Activated CD8-positive, alpha-beta memory T cell treated with anti-CD3 and anti-CD28 coated beads for 1 hour (primary cell): ENCODE measurements at places on chromosomes 16 and 17.
A peak's percentile ranks its signal among the peaks of the same experiment; 100 is the strongest.

DNA sequence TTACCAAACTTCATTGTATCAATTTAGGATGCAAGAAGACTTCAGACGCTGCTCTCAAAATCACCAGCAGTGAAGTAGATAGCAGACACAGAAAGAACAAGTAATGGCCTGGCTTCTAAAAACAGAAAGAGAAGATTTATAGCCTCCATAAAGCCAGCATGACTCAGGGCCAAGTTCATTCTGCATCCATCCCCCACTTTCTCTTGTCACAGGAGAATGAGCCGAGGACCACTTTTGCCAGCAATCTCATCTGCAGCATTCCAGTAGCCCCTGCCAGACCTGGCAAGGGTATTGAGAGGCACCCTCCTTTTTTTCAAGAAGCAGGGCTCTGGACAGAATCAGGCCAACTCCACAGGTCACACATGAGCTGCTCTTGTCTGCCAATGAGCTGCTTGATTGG is 355.4 kb upstream of the SOX9 start:
- no peak for DNase-seq

DNA sequence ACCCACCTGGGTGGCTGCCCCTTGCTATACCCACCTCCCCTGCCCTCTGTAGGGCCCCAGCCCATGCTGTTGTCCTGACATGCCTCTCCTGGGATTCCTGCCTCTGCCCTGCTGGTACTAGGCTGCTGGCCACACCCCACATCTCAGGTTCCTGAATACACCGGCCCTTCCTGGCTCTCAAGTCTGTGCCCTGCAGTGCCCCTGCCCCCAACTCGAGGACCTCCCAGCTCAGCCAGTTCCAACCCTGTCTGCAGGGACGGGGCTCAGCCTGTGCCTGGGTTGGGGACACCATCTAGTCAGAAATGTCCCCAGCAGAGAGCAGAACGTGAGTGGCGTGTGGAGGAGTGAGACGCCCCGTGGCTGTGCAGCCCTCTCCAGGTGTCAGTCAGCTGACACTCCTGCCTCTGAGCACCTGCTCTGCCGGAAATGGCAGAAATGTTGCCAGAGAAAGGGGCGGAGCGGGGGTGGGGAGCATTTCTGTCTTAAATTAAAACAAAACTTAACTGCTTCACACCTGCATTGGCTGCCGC is 28.7 kb downstream of the ACSF3 start:
- peak; percentile 29 for DNase-seq

GRCh38 chr17:37089956-37090355 is 141.2 kb downstream of the AATF start:
- DNase-seq, result peak; percentile 9

DNA sequence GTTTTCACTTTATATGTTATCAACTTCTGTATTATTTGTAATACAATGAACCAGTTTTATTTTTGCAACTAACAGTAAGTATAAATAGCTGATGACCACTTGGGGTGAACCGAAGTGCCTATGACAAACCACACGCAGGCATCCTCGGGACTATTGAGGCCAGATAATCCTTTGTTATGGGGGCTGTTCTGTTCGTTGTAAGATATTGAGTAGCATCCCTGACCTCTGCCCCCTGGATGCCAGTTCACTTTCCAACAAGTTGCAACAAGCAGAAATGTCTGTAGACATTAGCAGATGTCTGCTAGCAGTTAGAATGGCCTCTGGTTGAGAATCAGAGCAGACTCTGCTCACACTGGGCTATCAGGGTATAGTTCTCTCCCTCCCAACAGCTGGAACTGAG is 277.0 kb downstream of the WWOX start:
- DNase-seq, result no peak

DNA sequence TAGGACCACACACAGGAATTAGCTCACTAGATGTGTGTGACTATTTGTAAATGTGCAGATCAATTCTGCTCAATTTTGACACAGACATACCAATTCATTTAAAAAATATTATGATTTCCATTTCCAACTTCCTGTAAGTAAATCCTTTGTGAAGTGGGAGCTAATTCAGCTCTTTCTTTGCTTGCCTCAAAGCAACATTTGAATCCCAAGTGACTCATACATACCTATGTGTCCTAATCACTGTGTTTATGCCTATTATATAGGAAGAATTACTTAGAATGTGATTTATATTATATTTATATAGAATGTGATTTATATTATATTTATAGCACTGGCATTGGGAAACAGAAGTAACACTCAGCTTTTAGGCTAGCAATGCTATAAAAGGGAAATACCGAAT is 195.9 kb upstream of the C17orf78 start:
- DNase-seq, result no peak

DNA sequence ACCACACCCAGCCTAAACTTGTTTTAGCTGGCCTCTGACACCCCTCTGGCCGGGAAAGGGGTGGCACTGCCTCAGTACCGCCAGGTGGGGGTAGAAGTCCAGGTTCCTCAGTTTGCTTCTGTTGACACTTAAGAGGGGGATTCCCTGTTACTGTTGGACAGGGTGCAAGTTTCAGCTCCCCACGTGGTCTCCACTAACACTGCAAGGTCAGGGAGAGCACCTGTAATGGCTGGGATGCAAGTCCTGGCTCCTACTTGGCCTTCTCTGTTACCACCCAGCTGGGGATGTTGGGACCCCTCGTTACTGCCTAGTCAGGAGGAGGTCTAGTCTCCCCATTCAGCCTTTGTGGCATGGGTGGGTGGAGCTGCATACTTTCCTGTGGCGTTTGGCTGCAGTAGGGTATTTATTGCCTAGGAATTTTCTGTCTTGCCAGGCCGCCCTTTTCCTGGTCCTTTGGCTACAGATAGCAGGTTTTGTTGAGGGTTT is 10.6 kb upstream of the MFAP4 start:
- no peak for DNase-seq

DNA sequence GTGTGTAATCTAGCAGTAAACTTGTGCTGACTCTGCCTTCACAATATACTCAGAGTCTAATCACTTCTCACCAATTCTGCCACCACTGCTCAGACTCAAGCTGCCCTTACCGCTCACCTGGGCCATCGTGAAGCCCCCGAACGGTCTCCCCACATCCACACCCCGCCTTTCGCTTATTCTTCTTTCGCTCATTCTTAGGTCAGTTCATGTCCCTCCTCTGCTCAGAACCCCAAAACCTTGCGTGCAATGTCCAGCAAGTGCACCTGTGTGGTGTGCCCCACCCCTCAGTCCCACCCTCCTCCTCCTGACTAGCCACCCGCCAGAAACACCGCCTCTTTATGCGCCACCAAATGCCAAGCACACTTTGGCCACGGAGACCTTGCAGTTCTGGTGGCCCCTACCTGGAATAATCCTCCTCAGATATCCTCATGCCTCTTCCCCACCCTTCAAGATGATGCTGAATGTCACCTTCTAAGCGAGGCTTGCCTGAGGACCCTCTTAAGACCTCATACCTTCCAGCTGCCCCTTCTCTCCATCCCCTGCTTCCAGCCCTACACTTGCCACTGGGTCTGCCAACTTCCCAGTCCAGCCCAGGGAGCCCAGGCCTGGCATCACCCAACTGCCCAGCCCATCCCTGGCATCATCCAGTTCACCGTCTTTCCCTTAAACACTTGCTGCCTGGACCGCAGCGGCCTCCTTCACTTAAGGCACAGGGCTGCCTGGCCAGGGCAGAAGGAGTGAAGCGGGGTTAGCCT is 34.3 kb upstream of the RBFOX3 start:
- DNase-seq, result no peak

- no peak for DNase-seq
Observed at GRCh38 chr17:31745964-31746600, 113.0 kb downstream of the COPRS start.

DNA sequence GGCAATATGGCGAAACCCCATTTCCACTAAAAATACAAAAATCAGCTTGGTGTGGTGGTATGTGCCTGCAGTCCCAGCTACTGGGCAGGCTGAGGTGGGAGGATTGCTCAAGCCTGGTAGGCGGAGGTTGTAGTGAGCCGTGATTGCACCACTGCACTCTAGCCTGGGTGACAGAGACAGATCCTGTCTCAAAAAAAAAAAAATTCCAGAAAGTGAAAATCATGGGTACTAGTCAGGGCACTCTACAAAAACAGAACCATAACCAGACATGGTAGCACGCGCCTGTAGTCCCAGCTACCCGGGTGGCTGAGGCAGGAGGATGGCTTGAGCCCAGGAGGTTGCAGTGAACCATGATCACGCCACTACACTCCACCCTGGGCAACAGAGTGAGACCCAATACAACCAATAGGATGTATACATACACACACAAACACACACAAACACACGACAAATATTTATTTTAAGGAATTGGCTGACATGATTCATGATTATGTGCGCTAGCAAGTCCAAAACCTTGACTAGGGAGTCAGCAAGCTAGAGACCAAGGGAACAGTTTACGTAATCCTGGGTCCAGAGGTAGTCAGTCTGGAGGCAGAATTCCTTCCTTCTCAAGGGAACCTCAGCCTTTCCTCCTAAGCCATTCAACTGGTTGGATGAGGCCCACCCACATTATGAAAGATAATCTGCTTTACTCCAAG is 11.6 kb upstream of the GP1BA start:
- DNase-seq, result no peak

DNA sequence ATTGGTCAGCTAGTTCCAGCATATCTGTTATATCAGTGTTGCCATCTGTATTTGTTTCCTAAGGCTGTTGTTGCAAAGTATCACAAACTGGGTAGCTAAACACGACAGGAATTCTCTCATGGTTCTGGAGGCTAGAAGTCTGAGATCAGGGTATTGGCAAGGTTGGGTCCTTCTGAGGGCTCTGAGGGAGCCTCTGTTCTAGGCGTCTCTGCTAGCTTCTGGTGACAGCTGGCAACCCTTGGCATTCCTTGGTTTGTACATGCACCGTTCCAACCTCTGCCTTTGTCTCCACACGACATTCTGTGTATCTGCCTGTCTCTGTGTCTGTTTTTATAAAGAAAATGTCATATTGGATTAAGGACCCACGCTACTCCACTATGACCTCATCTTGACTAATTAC is 219.9 kb upstream of the NLRP1 start:
- no peak for DNase-seq

DNA sequence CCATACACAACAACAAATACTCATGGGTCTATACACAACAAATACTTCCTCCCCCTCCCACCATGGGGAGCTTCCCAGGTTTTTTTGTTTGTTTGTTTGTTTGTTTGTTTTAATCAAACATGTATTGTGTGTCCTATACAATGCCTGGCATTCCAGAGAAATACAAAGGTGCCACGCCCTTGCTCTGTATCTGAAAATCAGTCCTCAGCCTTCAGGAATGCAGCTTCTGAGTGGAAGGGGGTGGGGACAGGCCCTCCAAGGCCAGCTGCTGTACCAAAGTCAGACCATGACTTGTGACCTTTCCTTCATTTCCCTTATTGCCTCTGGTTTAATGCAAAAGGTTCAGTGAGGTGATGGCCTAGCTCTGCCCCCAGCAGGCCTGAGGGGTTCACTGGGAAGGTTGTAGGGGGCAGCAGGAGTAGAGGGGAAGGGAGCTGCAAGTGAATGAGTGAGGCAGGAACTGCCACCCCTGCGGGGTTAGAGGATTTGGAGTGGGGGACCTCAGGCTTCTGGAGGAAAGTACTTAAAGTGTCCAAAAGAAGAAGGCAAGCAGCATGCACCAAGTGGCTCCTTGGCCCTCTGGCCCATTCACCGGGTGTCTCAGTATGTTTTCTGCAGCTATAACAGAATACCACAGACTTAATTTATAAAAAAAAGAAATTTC is 105.2 kb downstream of the CLEC16A start:
- no peak for DNase-seq

GRCh38 chr17:40251576-40251975 is 32.5 kb downstream of the WIPF2 start:
- DNase-seq, result no peak

GRCh38 chr17:48530887-48531272 is at the start of gene HOXB1:
Gene HOXB1 (minus strand): TSS chr17:48531011. CDS start chr17:48530904, 107 bp downstream.
- DNase-seq, result no peak

- DNase-seq, result no peak
Observed at GRCh38 chr16:64392456-64392855, 729.4 kb downstream of the CDH11 start.

GRCh38 chr16:16175296-16175695 is 48.0 kb downstream of the ABCC6 start:
- DNase-seq, result no peak

DNA sequence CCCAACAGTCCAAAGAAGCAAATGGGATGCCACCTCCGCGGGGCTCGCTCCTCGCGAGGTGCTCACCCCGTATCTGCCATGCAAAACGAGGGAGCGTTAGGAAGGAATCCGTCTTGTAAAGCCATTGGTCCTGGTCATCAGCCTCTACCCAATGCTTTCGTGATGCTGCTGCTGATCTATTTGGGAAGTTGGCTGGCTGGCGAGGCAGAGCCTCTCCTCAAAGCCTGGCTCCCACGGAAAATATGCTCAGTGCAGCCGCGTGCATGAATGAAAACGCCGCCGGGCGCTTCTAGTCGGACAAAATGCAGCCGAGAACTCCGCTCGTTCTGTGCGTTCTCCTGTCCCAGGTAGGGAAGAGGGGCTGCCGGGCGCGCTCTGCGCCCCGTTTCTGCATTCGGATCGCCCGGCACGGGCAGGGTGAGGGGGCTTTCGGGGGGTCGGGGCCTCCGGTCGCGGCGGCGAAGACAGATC is at the start of gene CDH13:
CDH13 (plus strand) TSS at position 179 of the 471 bp plus-strand sequence.
- DNase-seq, result no peak

DNA sequence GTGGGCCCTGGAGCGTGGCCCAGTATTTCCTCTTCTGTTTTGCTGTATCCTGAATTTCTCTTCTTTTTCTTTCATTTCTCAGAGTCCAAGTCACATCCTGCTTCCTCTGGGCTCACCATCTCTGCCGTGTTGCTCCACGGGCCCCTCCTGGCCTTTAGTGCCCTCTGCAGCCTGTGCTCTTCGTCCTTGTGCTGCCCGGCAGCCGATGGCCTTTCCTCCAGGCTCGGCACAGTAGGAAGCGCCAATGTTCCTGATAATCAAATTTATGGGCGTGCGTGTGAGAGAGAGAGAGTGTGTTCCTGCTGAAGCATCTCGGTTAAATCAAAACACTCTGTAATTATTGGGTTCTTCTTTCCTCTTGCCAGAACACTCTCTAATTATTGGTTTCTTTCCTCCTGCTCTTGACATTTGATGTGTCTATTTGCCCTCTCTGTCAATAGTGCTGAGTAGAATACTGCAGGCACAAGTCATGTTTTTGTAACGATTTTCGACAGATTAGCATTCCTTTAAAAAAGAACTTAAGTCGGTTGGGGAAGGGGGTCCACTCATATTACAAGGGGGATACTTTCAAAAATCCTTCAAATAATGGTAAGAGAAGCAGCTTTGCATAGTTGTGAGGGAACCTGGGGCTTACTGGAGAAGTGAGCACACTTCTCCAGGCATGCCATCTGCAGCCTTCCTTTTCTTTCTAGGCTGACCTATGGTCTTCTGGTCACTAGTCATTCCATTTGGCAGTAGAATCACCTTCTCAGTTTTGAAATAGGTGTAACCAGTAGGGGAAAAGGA is 126.6 kb downstream of the RPTOR start:
- no peak for DNase-seq
